ENCODE measurements at places on chromosomes 1 and 21. TPM values are rescaled to one million over a fixed set of nuclear protein-coding genes. Genes with fewer than 3 reads are reported as not detected.

Gene FCRL4
- total RNA-seq = not detected

Gene NEK2
- 15.0 TPM for total RNA-seq

Gene ACKR1
- not detected for total RNA-seq

Gene GNAT2
- total RNA-seq = 0.22 TPM

Gene OR2M3
- total RNA-seq = not detected

All from articular chondrocyte of knee joint (primary cell).